ENCODE measurements at places on chromosomes 16 and 17. TPM values are rescaled to one million over a fixed set of nuclear protein-coding genes. Genes with fewer than 3 reads are reported as not detected.

- H3K4me3 ChIP-seq: no peak overlapping the region
- H3K27me3 ChIP-seq: no peaks in the 10 kb centered on the region
- DNase-seq: no peak
These were observed 33.7 kb downstream of the LITAFD start for GRCh38 chr16:8915722-8916301.

DNA sequence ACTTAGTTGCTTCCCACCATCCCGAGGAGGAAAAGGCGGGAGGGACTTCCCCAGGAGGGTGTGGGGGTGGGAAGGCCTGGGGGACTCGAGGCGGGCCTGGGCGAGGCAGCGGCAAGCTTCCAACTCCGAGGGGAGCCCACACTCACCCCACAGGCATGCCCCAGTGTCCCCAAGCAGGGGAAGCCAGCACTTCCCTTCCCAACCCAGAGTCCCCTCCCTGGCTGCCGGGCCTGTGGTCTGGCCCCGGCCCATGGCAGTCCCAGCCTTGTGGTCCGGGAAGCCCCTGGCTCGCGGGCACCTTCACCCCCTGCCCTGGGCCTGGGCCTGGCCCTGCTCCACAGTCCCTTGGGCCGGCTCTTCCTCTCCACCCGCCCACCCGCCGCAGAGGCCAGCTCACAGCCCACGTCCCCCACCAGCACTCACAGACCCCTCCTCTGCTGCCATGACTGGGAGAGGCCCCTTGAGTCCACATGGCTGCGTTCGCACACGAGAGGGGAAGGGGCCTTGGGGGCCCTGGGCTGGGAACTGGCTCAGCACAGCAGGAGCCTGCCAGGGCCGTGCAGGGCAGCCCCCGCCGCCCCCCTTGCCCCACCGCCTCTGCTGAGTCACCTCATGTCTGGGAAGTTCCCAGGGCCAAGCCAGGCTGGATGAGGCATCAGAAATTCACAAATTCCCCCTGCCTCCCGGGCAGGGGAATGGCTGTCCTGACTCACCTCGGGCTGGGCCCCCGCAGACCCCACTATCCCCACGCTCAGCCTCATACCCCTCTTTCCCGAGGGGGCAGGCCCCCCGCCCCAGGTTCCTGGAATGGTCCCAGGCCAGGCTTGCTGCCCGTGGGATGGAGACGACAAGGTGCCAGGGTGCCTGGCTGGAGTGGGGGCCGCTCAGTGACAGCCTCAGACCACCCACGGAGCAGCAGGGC is 27.8 kb downstream of the BAHCC1 start:
- no peaks in the 10 kb centered on the region for H3K27me3 ChIP-seq
- H3K4me3 ChIP-seq: no peak overlapping the region

PERCC1 gene
- 26.0 TPM for total RNA-seq

PRSS27 gene
- 1.9 TPM for total RNA-seq

- H3K27ac ChIP-seq: peak overlapping the region; percentile 98
- H3K36me3 ChIP-seq: no peaks in the 10 kb centered on the region
- no peaks in the 10 kb centered on the region for H3K27me3 ChIP-seq
- H3K4me1 ChIP-seq: peaks cover 11% of the 10 kb centered on the region
- peak; percentile 24 for DNase-seq
These were observed 2.2 kb upstream of the PLEKHH3 start for GRCh38 chr17:42678951-42679491.

INCA1 gene
- 8.4 TPM for total RNA-seq

DNA sequence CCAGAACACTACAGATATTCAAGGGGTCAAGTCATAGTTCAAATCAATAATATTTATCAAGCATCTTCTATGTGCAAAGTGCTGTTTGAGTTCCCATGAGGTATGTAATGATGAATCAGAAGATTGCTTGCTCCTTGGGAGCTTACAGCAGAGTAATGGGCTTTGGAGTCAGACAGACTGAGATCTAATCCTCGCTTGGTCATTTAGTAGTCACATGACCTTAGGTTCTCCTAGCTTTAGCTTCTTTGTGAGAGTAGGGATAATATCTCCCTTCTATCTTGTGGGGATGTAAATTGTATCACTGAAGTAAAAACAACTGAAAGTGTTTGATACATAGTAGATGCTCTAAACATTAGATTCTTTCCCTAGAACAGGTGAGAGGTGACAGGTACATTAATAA is 30.1 kb downstream of the SNX11 start:
- H3K27ac ChIP-seq: no peak overlapping the region
- H3K4me1 ChIP-seq: no peaks in the 10 kb centered on the region
- no peaks in the 10 kb centered on the region for H3K36me3 ChIP-seq

GRCh38 chr17:3974138-3974687 is 10.0 kb upstream of the ATP2A3 start:
- no peak overlapping the region for H3K27ac ChIP-seq
- H3K4me1 ChIP-seq: peaks cover 11% of the 10 kb centered on the region
- no peaks in the 10 kb centered on the region for H3K36me3 ChIP-seq
- DNase-seq: no peak
- H3K27me3 ChIP-seq: no peaks in the 10 kb centered on the region
- no peak overlapping the region for H3K4me3 ChIP-seq

MT4 gene
- total RNA-seq: not detected

- no peaks in the 10 kb centered on the region for H3K4me1 ChIP-seq
- no peaks in the 10 kb centered on the region for H3K36me3 ChIP-seq
- no peak overlapping the region for H3K4me3 ChIP-seq
- no peak overlapping the region for H3K27ac ChIP-seq
- no peak for DNase-seq
These were observed 384.1 kb upstream of the CCL2 start for GRCh38 chr17:33870936-33871335.

DNA sequence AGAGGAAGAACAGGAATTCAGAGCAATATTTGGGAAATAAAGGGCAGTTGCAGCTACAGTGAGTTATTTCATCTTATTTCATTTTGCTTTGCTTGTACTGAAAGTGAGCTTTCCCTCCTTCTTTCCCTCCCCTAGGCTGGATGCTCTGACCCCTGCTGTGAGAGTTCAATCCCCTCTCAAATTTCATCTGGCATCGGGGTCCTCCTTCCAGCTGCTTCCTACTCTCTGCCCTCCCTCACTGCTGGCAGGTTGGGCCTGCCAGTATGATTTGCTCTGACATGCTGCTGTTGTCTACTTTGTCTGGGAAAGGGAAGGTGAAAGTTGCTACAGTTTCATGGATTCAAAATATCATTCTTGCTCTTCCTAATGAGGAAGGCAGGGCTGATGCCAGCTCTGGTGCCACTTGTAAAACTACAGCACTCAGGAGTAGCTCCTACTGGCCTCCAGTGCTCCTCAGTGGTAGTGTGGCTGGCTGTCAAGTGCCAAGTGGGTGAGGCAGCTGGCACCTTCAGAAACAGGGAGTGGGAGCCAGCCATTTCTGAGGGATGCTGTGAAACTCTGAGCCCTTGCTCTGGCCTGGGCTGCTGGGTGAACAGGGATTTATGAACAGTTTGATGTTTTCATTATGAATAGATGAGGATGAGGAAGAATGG is 408.6 kb downstream of the HAPSTR1 start:
- no peaks in the 10 kb centered on the region for H3K27me3 ChIP-seq
- H3K4me3 ChIP-seq: no peak overlapping the region
- no peaks in the 10 kb centered on the region for H3K4me1 ChIP-seq
- no peaks in the 10 kb centered on the region for H3K36me3 ChIP-seq
- DNase-seq: no peak

SNRNP25 gene
- total RNA-seq: 22.9 TPM

GGA3 gene
- total RNA-seq: 18.9 TPM

- H3K4me3 ChIP-seq: no peak overlapping the region
- no peak for DNase-seq
- H3K27me3 ChIP-seq: no peaks in the 10 kb centered on the region
- no peak overlapping the region for H3K27ac ChIP-seq
These were observed 78.8 kb downstream of the LMF1 start for GRCh38 chr16:892006-892405.

GRCh38 chr16:55078699-55079410 is 148.2 kb downstream of the IRX5 start:
- H3K4me1 ChIP-seq: no peaks in the 10 kb centered on the region
- no peaks in the 10 kb centered on the region for H3K36me3 ChIP-seq
- H3K27me3 ChIP-seq: no peaks in the 10 kb centered on the region

DNA sequence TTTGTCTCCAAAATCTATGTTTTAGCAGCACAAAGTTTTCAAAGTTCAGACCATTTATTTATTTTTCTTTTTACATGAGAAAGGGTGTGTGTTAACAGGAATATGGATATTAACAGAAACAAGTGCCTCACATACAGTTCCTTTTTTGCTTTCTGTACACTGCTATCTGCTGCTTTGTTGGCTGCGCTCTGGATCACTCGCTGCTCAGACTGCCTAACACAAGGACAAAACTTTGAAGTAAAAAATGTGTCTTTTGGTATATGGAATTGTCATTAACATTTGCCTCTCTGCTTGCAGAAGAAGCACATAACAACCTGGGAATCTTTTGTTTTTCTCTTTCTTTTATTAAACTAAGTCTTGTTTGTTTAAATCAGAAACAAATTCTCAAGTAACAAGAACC is 262.8 kb downstream of the ZFHX3 start:
- H3K27me3 ChIP-seq: no peaks in the 10 kb centered on the region
- no peak for DNase-seq
- H3K4me1 ChIP-seq: no peaks in the 10 kb centered on the region
- H3K4me3 ChIP-seq: no peak overlapping the region

DNA sequence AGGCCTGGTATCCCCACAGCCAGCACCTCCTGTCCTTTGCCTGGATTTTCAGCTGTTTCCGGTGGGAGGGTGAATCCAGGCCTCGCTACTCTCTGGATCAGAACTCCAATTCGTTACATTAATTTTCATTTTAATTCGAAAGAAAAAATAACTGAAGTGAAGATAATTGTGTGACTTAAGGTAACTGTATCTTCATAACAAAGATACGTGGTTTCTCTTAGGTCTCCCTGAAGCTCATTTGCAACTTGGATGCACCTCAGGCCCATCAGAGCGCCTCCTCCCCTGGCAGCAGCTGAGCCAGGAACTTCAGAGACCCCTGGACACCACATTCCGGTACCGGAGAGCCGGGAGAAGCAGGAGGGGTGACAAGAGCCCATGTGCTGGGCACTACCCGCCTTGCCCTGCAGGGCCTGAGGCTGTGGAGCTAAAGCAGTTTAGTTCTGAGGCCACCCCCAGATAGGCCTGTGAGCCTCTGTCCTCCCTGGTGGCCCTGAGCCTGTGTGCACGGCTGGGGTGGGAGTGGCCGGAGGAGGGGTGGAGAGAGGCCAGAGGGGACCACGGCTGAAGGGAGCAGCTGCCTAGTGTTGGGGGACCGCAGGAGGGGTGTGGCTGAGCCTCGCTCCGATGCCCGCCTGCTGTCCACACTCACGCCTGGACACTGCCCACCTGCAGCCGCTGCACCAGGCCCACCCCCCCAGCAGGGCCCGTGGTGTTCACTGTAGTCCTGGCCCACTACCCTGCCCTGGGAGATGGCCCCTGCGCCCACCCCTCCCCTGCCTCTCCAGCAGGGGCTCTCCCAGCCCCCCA is 11.4 kb upstream of the DUS1L start:
- H3K36me3 ChIP-seq: peaks cover 16% of the 10 kb centered on the region
- H3K4me3 ChIP-seq: no peak overlapping the region
- H3K27ac ChIP-seq: no peak overlapping the region
- no peaks in the 10 kb centered on the region for H3K4me1 ChIP-seq
- no peaks in the 10 kb centered on the region for H3K27me3 ChIP-seq
- DNase-seq: no peak

- no peaks in the 10 kb centered on the region for H3K36me3 ChIP-seq
- H3K27me3 ChIP-seq: peaks cover 3% of the 10 kb centered on the region
- H3K4me3 ChIP-seq: no peak overlapping the region
- no peak for DNase-seq
- H3K27ac ChIP-seq: no peak overlapping the region
These were observed 185.1 kb upstream of the PSMD7 start for GRCh38 chr16:74111456-74111982.

- no peak overlapping the region for H3K27ac ChIP-seq
- no peak overlapping the region for H3K4me3 ChIP-seq
- no peak for DNase-seq
- H3K4me1 ChIP-seq: no peaks in the 10 kb centered on the region
These were observed 410.4 kb upstream of the CDH5 start for GRCh38 chr16:65956100-65956499.

DNA sequence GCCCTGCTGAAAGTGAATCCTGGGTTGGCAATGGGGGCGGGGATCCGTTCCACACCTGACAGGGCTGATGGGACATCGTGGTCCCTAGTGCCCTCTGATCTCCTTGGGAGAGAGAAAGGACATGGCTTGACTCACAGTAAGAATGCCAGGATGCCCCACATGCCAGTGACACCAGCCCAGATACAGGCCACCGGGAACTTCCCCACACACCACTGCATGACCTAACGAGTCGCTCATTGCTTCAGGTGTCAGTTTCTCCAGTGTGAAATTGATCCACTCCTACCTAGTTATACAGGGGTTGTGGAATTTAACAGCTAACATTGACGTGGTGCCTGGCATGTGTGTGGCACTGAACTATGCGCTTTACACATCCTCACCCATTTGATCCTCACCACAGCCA is 7.5 kb downstream of the CD300LG start:
- no peaks in the 10 kb centered on the region for H3K4me1 ChIP-seq
- no peak overlapping the region for H3K4me3 ChIP-seq
- DNase-seq: no peak
- no peaks in the 10 kb centered on the region for H3K36me3 ChIP-seq

GRCh38 chr17:4560421-4560820 is at the start of gene GGT6:
GGT6 (minus strand) TSS chr17:4560577; CDS start chr17:4560521, 56 bp downstream.
- peak within 1 kb of the TSS; percentile 3 for H3K27ac ChIP-seq
- no peaks in the 10 kb centered on the region for H3K27me3 ChIP-seq
- peak; percentile 67 for DNase-seq
- peak within 1 kb of the TSS; percentile 12 for H3K4me3 ChIP-seq

- DNase-seq: peak; percentile 4
- no peak overlapping the region for H3K27ac ChIP-seq
- no peaks in the 10 kb centered on the region for H3K36me3 ChIP-seq
- H3K27me3 ChIP-seq: no peaks in the 10 kb centered on the region
These were observed 255.1 kb downstream of the MAP2K6 start for GRCh38 chr17:69669441-69670178.

EFNB3 gene
- total RNA-seq: 3.0 TPM

DNA sequence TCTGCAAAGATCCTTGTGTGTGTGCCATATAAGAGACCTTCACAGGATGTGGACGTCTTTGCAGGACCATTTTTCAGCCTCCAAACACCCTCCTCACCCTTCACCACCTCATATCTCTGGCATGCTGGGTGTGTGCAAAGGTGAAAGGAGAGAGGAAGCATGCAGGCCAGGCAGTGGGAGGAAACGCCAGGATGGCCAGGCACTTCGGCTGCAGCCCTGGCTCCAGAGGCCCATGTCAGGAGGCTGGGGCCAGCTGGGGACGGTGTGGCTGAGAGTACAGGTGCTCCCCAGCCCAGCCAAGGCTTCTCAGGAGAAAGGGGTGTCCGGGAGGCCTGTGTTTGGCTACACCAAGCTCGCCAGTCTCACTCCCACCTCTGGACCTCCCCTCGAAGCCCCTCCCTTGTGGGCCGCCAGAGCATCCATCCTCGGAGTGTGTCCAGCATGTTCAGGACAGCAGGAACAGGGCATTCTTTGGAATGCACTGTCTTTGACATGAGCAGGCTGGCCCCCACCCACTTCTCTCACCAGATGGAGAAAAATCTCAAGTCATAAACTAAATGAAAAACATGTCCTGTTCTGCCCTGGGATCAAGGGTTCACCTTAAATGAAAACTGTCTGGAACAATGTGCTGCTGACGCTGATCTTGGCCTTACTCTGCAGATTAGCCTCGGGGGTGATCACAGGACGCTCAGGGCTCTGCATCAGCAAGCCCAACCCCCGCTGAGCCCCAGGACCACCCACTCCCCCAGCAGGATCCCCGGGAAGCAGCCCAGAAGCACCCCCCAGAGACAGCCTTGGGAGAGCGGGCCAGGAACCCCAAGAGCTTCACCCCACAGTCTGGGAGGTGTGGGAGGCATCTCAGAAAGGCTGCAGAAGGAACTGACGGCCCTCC is 15.9 kb downstream of the PEMT start:
- no peak for DNase-seq
- H3K4me3 ChIP-seq: no peak overlapping the region
- H3K27me3 ChIP-seq: no peaks in the 10 kb centered on the region
- no peaks in the 10 kb centered on the region for H3K36me3 ChIP-seq
